Kidney (tissue), 22 donors: ENCODE measurements at places on chromosomes 1 and 21. TPM values are rescaled to one million over a fixed set of nuclear protein-coding genes. Genes with fewer than 3 reads are reported as not detected.

DNA sequence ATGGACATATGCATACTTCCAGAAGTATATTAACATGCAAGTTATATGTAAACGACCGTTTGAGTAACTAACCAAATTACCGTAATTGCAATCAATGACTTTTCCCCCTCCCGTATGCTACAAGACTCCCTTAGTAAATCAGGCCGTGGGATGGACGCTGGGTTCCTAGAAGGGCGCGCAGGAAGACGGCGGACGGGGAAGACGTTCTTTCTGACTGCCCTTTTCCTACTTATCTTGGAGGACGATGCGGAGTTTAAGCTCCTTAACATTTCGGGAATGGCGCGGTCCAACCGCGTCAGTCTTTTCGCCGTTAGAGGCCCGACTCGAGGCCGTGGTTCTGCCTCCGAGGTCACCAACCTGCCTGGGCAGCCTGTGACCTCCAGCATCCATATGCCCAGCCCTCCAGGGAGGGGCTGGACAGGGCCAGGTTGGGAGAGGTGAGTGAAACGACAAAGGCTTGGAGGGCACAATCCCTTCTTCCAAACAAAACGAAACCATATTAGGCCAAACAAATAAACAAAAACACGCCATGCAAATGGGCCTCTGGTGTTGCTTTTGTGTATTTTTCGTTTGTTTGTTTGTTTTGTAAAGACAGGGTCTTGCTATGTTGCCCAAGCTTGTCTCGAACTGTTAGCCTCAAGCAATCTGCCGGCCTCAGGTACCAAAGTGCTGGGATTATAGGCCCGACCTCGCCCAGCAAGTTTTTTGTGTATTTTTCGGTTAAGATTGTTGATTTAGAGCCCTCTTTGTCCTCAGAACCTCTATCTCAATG lies 873 bp upstream of the PI4KB start:
- DNase-seq = no peak

DNA sequence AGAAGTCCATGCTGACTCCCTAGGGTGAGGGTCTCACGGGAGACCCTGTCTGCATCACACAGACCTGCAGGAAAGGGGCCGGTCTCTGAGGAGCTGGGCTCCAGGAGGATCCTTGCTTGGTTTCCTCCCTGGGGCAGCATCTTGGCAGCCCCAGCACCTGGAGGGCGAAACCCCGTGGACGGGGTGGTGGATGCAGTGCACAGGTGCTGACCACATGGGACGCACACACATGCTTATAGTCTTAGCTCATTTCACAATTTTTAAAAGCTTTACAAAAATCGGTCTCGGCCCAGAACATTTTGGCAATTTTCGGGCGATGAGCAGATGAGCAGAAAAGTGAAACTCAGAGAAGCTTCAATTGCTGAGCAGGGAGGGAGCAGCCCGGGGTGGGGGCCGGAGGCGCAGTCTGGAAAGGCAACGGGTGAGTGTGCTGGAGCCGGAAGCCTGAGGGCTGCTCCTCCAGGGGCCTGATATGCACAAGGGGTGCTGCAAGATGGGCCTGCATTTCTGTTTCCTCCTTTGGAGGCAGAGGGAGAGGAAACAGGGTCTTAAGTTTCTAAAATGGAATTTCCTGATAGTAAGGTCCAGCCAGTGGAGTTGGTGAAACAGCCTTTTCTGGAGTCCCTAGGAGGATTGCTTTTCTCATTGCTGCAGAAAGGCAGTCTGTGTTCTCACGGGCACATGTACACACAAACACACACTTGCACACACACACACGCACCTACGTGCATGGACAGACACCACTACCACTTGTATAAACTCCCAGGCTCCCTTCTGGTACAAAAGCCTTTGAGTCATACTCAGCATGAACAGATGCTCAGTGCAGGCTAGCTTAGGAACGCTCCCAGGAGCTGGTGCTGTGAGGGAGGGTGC lies 60.6 kb downstream of the SCCPDH start:
- DNase-seq = no peak

GRCh38 chr1:27427329-27427728 lies 34.9 kb downstream of the GPR3 start:
- DNase-seq = no peak

The PROX1 gene
- polyA plus RNA-seq = 0.92 TPM

The MAP1LC3C gene
- polyA plus RNA-seq = not detected
